Stimulated activated CD4-positive, alpha-beta T cell treated with anti-CD3 and anti-CD28 coated beads, TNF-alpha, amount 100 ng/mL, for 4 hours (primary cell): ENCODE measurements at places on chromosomes 7 and 10.
A peak's percentile ranks its signal among the peaks of the same experiment; 100 is the strongest.

- no peak for DNase-seq
Measured at GRCh38 chr7:116522247-116522646, 2.6 kb upstream of the CAV1 start.

DNA sequence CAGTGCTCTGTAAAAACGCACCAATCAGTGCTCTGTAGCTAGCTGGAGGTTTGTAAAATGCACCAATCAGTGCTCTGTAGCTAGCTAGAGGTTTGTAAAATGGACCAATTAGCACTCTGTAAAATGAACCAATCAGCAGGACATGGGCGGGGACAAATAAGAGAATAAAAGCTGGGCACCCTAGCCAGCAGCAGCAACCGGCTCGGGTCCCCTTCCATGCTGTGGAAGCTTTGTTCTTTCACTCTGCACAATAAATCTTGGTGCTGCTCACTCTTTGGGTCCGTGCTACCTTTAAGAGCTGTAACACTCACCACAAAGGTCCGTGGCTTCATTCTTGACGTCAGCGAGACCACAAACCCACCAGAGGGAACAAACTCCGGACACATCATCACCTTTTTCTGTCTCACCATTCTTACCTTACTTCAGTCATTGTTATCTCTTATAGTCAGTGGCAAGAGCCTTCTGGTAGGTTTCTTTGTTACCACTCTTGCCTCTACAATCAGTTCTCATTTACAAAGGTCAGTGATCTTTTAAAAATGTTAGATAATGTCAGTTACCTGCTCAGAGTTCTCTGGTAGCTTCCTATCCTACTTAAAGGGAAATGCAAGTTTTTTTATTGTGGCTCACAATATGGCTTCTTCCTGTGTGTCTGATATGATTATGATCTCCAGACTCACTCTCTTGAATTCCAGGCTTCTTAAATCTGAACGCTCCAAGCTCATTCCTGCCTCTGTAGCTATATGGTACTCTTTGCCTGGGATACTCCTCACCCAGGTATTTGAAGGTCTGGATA is 4.5 kb downstream of the STAM start:
- DNase-seq: peak; percentile 14

- DNase-seq: no peak
Measured at GRCh38 chr7:106618480-106618879, 42.5 kb downstream of the CCDC71L start.

GRCh38 chr10:90614631-90615030 is 243.2 kb downstream of the HTR7 start:
- DNase-seq: no peak

DNA sequence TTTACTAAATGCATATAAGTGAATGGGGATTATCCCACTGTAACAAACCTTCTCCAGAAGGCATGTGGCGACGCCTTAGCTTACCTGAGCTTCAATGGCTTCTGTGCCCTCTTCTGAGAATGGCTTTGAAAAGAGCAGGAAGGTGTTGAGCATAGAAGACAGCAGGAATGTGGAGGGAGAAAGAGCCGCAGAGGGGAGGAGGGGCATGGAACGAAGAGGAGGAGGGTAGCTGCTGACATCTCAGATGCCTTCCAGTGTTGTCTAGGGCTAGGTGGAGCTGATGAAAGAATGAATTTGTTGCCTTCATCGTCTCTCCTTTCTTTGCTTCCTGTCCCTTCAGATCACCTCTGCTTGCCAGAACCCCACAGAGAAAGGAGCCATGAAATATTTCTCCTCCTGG is 86.2 kb downstream of the ITIH5 start:
- no peak for DNase-seq

DNA sequence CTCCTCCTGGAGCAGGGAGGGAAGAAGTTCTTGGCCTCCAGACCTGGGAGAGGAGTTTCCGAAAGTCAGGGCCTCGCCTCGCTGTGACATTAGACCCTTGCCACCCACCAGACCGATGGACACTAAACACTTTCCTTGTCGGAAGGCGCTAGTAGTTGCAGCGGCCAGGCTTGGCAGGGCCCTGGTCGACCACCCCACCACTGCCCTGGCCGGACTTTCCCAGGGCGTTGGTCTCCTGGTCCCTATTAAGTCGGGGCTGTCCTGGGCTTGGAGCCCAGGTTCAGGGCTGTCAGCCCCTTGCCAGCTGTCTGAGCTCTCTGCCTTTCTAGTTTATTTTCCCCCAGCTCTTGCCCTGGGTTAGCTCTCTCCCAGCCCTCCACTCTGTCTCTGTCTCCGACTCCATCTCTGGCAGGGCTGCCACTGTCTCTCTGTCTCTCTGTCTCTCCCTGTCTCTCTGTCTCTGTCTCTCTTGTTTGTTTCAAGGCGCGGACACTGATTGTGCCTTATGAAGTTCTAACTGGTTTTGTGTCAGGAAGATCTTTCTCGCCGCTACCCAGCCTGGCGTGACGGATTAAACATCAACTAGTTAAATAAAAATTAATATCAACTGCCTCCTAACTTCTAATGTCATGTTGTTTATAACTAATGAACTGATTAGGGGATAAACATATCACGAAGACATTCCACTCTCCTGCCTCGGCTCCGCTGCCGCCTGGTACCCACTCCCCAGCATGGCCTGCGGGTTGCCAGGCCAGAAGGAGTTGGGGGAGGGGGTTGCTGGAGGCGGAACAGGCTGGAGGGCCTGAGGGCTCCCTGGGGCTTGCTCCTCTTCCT is 13.8 kb upstream of the PAX2 start:
- DNase-seq: no peak

- no peak for DNase-seq
Measured at GRCh38 chr10:48535416-48536155, 69.3 kb downstream of the ARHGAP22 start.

DNA sequence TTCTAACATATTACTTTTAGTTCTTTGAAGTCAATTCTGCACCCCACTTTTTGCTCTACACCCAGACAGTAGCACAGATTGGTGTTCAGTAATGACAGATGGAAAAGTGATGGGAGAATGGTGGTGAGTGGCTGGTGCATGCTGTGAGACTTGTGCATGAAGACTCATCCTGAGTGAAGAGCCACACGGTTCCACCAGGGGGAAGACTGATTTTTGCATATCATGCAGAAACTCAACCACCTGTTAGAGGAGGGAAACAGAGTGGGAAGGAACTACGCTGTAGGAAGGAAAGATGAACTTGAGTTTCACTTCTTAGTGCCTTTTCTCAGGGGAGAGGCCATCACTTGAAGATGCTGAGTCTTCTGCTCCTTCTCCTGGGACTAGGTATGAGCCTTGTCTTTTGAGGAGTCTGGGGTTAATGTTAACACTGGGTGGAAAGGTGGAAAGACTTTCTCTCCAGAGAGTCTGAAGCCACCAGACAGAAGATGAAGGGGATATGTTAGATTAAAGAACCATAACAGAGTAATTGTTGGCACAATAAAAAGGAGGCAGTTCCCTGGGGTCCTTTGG is 9.3 kb upstream of the PRSS1 start:
- DNase-seq: no peak

GRCh38 chr10:104527013-104527412 is 114.1 kb upstream of the SORCS3 start:
- no peak for DNase-seq

DNA sequence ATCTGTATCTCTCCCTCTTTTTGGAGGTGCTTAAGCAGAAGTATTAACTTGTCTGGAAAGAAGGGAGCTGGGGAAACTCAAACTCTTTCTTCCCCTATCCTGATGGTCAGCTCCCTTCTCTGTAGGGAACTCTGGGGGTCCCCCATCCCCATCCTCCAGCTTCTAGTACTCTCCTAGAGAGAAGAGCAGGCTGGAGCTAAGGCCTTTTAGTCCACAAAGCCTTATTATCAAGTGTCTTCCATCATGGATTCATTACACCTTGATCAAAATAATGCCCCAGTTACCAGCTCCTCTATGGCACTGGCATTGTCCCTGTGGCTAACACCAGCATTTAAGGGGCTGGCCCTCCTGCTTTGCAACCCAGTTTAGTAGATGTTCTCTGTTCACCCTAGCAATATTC is 35.7 kb downstream of the CADPS2 start:
- DNase-seq: no peak

DNA sequence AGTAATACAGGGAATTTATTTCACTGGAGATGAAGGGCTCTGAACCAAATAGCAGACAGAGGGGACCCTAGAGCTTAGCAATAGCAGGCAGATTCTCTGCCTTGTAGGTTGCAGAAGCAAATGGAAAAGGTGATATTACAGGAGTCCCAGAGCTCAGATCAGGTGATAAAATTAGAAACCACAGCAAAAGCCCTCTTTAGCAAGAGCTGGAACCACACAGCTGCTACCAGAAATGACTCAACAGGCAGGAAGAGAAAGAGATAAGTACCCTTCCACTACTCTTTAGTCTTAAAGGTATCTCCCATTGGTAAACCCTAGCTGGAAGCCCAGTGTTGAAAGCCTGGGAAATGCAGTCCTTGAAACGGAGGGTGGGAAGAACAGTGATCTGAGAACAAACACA is 535.6 kb upstream of the GHITM start:
- DNase-seq: no peak

- DNase-seq: no peak
Measured at GRCh38 chr10:86113044-86113443, 253.6 kb downstream of the GRID1 start.

DNA sequence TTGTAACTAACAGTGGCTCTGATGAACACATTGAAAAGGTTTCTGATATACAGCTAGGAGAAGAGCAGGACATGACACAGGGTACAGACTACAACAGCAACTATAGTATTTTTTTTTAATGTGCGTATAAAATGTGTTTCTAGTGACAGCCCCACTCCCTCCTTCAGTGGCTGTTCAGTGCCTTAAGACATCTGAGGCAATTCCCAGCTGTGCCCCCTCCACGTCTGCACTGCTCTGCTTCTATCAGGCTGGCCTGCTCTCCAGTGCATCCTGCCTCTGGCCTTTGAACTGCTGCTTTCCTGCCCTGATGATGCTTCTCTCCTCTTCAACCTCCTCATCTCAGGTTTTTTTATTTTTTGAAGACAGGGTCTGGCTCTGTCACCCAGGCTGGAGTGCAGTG is 111.2 kb downstream of the SPAG6 start:
- no peak for DNase-seq

- no peak for DNase-seq
Measured at GRCh38 chr7:120400806-120401455, 128.0 kb downstream of the KCND2 start.

GRCh38 chr10:11397980-11398580 is 213.4 kb downstream of the USP6NL start:
- no peak for DNase-seq

- DNase-seq: no peak
Measured at GRCh38 chr7:71198887-71199286, 66.9 kb downstream of the GALNT17 start.

DNA sequence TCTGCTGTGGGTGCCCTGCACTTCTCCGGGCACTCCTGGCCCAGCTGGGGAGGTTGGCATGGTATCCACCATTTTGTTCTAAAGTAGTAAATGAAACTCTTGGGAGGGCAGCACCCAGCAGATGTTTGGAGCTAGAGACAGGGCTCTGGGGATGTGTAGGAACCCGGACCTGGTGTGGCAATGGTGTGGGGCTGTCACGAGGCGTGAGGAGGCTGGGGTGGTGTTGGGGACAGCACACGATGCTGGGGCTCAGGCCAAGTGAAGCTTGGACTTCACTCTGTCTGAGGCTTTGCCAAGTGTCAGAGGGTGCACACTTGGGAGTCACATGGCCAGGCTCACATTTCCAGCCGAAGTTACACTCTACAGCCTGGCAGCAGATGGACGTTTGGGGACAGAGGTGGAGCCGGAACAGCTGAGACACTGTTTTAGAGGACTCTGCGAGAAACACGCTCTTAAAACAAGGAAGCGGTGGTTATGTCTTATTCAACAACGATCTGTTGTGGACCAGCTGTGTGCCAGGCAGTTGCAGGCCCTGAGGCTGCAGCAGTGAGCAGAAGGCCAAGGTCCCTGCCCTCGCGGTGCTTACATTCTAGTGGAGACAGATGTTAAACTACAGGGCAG is 118.2 kb downstream of the CUX1 start:
- no peak for DNase-seq

GRCh38 chr7:137025469-137026175 is 157.2 kb downstream of the CHRM2 start:
- DNase-seq: no peak

DNA sequence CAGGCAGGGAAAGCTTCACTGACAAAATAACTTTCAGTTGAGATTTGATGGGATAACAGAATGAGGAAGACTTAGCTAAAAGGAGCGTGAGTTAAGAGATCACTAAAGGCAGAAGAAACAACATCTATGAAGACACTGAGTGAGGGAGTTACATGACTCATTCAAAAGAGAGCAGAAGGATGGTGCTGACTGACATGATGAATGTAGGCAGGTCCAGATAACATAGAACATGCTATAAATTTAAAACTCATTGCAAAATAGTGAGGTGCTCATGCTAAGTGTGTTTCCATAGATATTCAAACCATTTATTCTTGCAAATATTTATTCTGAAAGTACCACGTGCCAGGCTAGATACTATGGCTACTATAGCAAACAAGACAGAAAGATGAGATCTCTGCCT is 116.4 kb upstream of the DGKB start:
- DNase-seq: no peak

DNA sequence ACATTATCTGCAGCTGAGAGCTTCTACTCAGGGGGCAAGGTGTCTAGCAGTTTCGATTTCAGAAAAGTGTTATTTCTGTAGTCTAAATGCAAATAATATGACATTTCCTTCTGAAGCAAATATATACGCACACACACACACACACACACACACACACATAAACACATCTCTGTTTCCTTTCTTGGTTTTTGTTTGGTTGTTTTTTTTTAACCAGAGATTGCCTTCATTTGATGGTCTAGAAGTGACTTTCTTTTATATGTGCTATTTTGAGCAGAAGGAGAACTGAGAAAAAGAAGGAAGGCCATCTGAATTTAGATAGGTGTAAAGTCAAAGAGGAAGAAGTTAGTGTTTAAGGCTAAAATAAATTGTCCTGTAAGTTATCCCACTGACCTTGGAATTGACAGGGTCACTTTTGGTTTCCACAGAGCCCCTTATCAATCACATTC is 142.2 kb downstream of the TRIL start:
- no peak for DNase-seq

DNA sequence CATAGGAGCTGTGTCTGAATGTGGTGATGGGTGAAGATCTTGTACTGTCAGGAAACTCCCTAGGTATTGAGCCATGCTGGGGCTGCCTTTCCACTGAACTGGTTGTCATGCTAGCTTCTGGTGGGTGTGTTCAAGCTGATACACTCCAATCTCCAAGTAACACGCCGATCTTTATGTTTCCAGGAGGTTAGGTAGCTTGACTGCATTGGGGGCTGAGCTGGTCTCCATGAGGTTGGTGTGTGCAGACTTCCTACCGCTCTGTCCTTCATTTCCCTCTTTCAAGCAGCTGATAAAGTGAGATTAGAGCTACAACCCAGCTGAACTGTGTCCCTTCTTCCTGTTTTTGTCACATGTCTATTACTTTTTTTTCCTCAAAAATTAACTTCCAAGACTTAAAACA is 265.5 kb downstream of the ANKRD30A start:
- no peak for DNase-seq

- DNase-seq: no peak
Measured at GRCh38 chr10:86314616-86315548, 51.7 kb downstream of the GRID1 start.
